Activated CD4-positive, CD25-positive, alpha-beta regulatory T cell treated with anti-CD3 and anti-CD28 coated beads, Interleukin-2, amount 50 U/mL, for 16 hours (primary cell): ENCODE measurements at places on chromosomes 12 and 14.

- no peak for DNase-seq
These were observed 341.5 kb upstream of the DDHD1 start for GRCh38 chr14:53494587-53494986.

DNA sequence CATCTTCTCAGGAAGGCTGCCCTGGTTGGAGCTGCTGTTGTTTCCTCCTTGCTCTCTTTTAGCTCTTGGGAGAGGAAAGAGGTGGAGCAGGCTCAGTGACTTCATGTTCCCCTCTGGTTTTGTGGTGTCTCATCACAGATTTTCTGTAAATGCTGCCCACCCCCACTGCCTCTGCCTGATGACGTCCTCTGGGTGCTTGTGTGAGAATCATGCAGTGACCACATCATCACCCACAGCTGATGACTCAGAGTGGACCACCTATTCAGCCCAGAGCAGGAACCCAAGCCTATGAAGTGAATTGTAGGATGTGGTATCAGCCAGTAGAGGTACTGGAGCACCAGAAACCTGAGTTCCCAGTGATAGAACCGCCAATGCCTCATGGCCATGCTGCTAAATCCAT is at the start of gene GZMB:
Gene GZMB, minus strand, starts transcription at position 33 of the 400 bp plus-strand sequence. Its CDS starts 30 bp downstream, at position 3.
- peak; percentile 15 for DNase-seq

- DNase-seq: no peak
These were observed 340.1 kb downstream of the BCAT1 start for GRCh38 chr12:24608637-24609285.

GRCh38 chr14:34837801-34838322 is 37.3 kb downstream of the BAZ1A start:
- DNase-seq: no peak

DNA sequence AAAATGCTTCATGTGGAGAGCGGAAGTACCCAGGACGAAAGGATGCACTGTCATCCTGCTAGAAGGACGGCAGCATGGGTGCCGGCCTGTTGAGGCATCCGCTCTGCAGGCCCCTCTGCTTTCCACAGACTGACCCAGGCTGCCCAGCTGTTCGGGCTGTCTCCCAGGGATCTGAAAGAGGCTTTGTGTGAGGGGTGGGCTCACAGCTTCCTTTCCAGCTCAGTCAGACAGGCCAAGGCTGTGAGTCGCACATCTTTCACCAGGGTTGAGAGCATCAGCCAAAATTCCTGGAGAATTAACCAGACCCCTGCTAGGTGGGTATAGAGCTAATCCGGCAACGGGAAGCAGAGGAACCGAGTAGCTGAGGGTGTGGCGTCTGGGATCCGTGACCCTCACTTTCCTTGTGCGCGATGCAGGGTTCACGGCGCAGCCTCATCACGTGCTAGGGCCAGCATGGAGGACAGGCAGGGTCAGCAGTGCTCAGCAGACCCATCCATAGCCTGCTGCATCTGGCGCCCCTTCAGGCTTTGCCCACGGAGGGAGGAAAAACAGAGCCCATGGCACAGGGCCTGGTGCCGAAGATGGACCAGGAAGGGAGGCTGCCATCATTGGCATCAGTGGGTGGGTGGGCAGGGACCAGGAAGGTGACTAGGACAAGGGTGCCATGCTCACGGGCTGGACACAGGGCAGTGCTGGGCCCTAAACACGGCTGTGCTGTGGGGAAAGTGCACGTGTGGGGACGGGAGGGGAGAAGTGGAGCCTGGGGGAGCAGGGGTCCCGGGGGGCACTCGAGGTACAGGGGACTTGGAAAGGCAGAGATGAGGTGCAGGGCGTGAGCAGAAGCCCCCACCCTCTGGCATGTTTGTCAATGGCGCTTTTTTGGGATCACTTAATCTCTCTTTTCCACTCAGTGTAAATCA is 9.2 kb upstream of the SIVA1 start:
- no peak for DNase-seq

DNA sequence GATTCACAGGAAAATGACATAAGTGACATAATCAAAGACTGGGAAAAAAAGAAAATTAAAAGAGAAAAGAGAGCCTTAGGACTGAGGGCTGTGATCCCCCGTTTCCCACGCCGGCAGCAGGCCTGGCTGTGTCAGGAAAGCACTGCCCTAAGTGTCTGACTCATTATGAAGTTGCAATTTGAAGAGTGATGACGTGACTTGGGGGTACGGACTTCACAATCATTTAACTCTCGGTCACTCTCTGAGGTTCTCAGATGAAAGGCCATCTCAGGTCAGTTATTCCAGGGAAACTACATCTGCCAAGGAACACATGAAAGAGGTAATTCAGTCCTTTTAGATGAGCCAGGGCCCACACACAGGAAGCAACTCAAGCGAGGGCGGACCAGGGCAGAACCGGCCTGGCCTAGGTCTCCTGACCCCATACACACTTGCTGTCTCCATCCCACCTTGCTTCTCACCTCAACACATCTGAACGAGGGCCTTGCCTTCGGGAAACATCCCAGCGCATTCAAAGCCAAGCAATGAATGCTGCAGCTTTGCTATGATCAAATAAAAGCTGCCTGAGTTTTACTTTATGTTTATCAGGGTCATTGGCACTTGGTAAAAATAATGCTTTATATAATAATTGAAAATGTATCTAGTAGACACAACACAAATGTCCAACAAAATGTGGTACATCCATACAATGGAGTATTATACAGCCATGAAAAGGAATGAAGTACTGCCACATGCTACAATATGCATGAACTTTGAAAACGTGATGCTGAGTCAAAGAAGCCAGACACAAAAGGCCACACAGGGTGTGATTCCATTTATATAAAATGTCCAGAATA is 2.7 kb downstream of the SSH1 start:
- no peak for DNase-seq

- no peak for DNase-seq
These were observed 2.1 kb upstream of the TEDC1 start for GRCh38 chr14:105488781-105489541.

DNA sequence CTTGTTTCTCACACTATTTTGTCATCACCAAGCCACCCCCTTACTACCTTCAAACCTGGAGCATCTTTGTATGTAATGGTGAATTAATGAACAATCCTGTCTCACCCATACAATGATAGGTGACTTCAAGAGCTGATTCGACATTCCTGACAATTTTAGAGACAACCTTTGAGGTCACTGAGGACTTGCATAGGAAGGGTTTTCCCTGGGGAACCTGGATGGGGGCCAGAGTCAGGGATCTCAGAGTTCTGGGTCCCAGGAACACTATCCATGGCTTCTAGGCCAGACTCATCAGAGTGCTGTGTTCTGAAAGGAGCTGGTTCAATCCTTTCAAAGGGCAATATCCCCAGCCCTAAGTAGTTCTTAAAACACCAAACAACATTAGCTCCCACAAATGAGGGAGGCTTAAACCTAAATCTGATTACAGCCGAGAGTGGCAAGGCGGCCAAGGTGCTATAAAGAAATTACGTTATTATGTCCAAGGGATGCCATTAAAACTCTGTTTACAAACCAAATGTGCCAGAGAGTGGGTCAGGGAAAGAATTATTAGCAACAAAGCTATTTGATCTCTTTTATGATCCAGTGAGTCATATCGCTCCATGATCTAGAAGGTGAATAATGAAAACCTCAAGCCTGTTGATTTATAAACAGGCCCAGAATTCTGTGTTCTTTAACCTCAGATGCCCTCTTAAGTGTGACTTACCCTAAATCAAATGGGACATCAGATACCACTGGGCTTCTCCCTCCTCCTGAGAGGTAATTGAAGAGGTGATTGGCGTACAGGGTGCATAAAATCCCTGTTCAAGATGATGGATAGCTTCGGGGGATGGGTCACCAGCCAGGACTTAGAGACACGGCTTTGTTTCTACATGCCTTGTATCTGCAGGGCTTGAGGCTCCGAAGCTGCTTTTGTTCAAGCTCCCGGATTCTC is 230.2 kb upstream of the TBX3 start:
- no peak for DNase-seq

DNA sequence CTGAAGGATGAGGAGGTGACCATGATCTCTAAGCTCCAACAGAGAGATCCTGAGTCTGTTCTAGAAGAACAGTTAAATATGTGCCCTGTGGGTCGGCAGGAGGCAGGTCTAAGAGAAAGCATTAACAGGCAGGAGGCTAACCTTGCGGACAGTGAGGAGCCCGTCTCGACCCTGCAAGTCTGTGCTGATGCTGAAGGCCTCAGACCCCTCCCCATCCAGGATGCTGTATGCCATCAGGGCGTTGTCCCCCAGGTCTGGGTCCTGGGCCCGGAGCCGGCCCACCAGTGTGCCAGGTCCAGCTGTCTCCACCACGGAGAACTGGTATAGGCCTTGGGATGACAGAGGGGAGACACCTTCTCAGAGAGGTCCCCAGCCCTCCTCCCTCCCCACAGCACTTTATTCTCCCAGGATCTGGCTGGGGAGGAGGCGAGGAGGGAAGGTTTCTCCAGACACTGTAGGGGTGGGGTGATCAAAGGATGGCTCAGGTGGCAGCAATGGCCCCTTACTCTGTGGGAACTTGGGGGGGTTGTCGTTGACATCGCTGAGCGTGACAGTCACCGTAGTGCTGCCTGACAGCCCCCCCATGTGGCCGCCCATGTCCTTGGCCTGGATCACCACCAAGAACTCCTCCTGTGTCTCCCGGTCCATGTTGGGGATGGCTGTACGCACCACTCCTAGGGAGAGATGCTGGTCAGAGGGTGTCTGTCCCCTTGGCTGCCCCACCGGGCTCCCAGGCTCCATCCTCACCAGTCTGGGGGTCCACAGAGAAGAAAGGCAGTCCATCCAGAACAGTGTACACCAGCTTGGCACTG is 3.1 kb downstream of the CDH24 start:
- no peak for DNase-seq

GRCh38 chr12:115416869-115417268 is 732.9 kb upstream of the TBX3 start:
- DNase-seq: no peak

DNA sequence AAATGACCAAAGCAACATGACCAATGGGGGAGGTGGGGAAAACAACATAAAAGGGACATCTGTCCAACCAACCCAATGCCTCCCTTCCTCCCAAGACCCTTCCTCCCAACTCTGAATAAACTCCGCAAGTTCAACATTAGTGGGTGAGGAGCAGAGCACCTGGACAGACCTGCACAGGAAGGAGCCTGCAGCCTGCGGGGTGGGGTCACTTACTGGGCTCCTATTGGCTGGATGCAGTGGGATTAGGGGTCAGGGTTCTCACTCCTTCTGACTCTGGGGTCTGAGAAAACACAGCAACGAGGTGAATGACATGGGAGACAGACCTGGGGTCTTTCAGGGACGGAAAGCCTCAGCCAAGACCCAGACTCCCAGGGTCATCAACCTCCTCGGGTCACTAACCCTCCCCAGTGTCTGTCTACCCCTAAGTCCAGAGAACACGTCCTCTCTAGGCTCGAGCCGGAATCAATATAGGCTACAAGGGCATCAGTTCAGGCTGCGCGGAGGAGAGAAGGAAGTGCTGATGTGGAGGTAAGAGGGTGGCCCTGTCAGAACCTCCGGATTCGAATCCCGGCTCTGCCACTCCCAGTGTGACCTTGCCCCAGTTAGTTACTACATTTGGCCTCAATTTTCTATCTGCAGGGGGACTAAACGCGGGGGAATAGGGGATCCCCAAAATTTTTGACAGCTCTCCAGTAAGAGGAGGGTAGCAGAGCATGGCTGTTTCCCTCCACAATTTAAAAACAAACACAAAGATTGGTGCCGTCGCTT is 860 bp downstream of the NDRG2 start:
- no peak for DNase-seq

DNA sequence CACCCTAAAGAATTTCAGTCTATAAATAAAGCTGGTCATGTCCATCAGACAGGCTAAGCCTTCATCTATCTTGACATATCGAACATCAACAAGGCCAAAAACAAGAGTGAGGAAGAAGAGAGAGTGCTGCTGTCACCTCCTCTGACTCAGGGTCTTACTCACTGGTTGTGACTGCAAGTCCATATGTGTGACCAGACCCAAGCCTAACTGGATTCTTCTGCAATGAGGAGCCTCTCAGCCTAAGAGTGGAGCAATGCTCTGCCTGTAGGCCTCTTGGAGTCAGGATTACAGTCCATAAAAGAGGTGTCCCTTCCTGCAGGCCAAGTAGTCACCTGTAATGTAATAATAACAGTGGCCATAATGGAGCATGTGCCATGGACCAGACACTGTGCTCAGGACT is 121.2 kb upstream of the SLC35F4 start:
- no peak for DNase-seq

GRCh38 chr12:9064815-9065606 is 50.7 kb downstream of the A2M start:
- no peak for DNase-seq

DNA sequence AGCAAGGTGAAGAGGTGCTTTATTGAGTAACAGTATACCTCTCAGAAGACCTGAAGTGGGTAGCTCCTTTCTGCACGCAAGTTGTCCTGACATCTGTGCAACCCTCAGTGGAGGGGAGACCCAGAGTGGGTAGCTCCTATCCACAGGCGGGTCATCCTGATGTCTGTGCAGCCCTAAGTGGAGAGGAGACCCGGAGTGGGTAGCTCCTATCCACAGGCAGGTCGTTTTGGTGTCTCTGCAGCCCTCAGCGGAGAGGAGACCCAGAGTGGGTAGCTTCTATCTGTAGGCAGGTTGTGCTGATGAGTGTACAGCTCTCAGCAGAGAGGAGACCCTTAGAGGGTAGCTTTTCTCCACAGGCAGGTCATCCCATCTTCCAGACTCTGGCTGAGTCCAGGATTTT is 45.1 kb upstream of the PRPF39 start:
- no peak for DNase-seq
